ENCODE measurements at places on chromosomes 1 and 21.

- no peak for DNase-seq
Measured at GRCh38 chr21:41170859-41171609, 3.1 kb downstream of the BACE2 start.

DNA sequence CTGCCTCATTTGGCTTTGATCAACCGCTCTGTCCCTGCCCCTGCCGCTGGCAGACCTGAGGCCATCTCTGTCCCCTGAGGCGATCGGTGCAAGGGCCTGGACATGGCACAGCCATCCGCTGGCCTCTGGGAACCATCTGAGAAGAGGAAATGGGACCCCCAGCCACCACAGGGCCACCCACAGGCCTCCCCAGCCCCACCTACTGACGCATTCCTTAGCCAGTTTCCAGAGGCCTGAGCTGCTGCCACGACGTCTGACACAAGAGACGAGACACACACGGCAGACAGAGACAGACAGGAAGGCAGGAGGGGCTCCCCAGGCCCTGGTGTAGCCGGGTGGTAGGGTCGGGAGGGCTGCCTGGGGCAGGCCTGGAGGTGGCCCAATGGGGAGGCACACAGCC, 37.3 kb upstream of the EDN2 start:
- no peak for DNase-seq

DNA sequence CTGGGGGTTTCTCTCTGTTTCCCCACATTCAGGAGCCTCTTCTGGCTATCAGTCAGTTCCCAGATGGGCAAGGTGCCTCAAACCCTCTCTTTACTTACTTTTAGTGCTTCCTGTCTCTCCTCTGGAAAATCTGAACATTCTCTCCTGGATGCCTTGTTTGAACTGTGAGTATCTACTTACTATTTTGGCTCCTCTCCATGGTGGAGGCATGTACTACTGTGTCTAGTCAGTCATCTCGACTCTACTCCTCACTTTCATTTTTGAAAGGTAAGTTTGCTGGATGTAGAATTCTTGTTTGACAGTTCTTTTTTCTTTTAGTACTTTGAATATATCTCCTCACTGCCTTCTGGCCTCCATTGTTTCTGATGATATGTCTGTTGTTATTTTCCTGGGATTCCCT, 70.9 kb upstream of the FAM78B start:
- no peak for DNase-seq

DNA sequence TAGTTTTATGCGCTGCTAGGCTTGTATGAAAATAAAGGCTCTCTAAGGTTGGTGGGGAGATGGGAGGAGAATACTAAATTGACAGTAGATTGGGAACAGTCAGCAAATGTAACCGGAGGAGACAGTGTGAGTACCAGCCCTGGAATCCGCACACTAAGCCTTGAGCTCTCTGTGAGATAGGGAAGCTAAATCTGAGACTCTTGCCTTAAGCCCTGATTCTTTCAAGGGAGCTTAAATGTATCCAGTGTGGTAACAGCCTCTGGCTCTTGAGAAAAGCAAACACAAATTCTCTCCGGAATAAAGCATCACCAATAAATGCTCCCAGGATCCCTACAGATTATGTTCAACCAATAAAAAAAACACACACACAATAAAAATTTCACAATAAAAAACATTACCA, 33.0 kb upstream of the PDPN start:
- DNase-seq = no peak

DNA sequence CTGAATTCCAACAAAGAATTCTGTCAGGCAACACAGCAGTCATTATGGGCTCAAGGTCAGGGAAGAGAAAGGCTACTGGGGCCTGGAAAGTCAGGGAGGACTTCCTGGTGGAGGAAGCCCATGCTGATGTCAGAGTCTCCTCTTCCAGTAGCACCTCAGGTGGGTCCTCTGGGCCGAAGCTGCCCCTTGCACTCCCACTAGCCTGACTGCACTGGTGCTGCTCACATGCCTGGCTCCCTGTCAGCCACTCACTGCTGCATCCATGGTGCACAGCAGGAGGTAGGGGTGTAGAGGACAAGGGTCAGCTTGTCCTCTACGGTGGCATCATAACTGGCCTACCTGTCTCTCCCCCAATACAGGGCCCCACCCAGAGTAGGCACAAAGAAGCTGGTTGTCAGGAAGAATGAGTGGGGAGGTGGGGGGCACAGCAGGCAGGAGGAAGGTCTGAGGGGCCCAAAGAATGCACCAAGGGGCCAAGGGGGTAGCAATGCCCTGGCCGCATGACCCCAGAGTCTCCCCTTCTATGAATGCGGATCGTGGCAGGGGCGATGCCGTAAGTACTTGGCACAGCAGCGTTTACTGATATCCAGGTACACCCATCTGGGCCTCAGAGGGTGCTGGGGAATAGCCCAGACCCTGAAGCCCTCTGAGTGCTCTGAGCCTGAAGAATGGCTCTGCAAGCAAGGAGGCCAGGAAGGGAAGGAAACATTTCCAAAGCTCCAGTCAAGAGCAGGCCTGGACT, 80.3 kb downstream of the GLIS1 start:
- DNase-seq = no peak

GRCh38 chr1:202189001-202189790, 4.4 kb upstream of the LGR6 start:
- DNase-seq = no peak

GRCh38 chr1:219927956-219928790, at the start of gene SLC30A10:
Gene SLC30A10, minus strand, starts transcription at chr1:219928557. Its CDS starts 117 bp downstream, at chr1:219928440.
- DNase-seq = peak; percentile 54

DNA sequence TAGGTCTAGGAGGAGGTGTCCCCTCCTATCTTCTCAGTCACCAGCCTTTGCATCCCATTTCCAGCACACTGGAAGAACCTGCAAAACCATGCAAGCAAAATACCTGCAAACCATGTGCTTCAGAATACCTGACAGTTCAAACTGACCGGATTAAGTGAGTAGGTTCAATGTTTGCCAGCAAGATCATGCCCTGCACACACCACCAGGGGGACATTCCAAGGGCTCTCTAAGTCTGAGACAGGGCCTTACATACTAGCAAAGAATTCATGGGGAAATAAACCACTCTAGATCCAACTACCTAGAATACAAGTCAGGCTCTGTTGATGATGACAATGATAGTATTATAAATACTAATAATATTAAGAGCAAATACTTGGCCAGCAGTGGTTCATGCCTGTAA, 27.6 kb downstream of the INPP5B start:
- no peak for DNase-seq

GRCh38 chr1:76170084-76170483, 95.5 kb downstream of the ST6GALNAC3 start:
- no peak for DNase-seq

DNA sequence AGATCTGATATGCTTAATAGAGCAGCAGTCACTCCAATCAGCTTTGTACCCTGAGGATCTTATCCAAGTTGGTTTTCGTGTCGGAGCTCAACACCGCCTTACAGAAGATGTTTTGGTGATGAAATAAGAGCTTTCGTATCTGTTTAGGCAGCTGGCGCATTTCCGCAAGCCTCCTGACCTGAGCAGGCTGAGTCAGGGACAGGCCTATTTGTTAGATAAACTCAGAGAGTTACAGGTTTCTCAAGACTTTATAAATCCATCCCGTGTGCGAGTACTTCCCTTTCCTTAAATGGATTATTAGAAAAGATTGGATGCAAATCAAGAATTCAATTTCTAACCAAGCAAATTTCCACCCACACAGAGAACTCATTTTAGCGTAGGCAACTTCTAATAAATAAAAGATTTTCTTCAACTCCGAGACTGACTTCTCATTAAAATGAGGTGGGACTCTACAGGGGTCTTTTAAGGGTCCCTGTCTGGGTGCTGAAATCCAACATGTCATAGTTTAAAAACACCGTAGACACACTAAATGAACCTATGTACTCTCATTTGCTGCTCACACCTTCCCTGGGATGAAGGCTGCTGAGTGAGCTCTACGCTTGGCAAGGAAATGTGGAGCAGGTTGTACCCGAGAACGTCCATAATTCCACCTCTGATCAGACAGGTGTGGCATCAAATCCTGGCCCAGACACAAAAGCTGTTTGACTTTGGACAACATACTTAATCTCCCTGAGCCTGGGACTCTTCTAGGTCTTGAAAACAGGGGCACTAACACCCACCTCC, 106.9 kb upstream of the F3 start:
- no peak for DNase-seq

DNA sequence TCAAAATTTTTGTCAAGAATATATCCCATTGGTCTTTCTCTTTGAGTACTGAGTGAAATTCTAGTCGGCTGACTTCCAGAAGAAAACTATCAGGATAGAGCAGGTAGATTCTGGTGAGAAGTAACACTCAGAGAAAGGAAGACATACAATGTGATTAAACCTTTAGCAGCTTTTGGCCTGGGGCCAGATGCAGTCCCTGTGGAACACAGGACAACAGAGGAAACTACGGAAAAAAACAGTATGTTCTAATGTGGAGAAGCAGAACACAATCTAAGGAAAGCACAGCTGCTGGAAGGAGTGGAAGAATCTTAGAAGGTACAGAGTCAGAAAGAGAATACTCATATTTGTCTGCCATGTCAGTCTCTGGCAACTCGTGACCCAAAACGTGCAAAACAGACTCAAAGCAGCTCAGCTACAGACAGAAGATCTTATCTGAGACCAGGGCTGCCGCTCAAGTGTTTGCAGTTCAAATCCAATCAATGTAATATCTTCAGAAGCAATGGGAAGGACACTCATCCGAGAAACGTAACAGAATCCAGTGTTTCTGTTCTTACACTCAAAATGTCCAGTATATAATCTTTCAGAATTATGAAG, 283.8 kb downstream of the MRPL39 start:
- no peak for DNase-seq

DNA sequence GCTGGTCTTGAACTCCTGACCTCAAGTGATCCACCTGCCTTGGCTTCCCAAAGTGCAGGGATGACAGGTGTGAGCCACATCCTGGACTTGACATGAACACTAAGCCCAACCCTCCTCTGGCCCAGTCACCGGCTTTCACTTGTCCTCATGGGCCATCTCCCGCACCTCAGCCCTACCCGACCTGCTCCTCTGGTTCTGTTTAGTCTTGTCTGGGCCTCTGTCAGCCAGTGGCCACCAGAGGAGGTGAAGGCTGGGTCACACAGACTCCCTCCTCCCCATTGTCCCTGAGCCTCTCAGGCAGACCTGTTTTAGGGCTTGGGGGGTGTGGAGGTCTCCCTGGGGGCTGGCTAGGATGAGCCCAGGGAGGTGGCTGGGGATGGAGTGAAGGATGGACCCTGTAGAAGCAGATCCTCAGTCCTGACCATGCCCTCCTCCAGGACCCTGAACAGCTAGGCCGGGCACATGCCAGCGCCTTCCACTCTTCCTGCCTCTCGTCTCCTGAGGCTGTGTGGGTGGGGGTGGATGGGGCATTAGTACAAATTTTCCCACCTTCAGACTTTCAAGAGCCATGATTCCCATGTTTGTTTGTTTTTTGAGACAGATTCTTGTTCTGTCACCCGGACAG, 26.1 kb upstream of the UMODL1 start:
- DNase-seq = no peak

DNA sequence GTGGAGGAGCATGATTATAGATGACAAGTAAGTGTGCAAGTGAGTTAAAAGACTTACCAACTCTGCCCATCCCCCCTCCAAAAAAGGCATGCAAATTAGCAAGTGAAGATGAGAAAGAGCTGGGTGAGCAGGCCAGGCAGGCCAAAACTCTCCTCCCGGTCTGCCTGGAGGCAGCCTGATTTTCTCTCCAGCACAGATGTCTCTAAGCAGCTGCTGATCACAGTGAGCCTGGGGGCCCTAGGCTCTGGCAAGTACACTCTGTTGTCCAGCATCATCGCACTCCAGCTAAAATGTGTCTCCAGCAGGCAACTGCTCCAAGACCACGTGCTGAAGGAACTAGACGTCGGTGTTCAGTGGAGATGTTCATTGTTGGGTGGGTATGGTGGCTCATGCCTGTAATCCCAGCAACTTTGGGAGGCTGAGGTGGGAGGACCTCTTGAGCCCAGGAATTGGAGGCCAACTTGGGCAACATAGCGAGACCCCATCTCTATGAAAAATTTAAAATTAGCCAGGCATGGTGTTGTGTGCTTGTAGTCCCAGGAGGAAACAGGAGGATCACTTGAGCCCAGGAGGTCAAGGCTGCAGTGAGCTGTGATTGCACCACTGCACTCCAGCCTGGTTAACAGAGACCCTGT, 56.7 kb upstream of the PUM1 start:
- no peak for DNase-seq

DNA sequence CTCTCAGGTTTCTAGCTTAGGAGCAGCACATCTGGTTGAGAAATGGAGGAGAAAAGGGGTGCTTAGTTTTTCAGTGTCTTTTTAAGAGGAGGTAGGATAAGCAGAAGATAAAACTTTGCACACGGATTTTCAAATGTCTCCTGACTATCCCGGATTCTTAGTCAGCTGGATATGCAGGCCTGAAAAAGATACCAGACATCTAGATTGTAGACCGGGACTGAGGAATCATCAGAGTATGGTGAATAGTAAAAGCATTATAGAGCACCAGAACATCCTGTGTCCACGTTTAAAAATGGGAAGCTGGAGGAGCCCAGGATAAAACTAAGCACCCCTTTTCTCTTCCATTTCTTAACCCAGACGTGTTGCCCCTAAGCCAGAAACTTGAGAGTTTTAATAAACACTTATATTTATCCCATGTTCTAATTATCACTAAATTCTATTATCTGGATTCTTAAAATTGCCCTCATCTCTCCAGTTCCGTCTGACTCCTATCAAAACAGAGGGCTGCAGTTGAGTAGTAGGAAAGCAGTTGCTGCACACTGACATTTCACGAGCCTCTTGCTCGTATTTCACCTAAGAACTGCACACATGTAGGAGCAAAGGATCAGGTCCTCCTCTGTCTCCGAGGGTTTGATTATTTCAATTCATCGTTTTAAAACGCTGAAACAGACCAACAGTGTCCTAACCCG, 609 bp downstream of the PIGK start:
- no peak for DNase-seq

DNA sequence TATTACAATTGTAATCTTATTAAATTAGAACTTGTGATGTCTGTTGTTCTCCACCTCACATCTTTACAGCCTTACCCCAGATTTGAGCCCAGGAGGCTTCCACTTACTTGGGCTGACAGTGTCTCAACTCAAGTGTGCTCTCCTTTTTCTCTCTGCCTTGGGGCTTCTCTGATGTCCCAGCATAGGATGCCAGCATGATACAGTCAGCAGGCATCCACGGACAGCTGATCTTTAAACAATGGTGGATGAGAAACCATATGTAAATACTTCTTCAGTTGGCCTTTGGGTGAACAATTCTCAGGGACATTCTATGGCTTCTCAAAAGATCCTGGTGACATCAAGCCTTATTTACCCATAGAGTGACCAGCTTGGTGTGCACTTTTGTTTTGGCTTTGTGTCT, 107.6 kb upstream of the GORAB start:
- no peak for DNase-seq

DNA sequence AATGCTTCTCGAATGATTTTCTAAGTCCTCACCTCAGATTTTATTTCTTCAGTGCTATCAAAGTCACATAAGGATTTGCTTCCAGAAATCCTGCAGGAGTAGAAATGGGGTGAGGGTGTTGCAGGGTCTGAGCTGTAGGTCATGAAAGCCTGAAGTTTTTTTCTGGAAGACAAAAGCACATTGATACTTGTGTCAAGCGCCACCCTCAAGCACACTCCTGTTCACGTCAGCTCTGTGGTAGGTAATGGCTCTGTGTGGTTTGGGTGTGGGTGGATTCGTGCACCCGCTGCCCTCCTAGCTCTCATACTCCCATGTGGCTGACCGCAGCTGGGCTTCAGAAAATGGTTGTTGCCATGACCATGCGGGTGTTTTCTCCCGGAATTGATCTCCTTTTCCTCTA, 39.9 kb downstream of the AKNAD1 start:
- DNase-seq = no peak

Measured in NCI-H1930 (cell line).